ENCODE measurements at places on chromosomes 6 and 20.

DNA sequence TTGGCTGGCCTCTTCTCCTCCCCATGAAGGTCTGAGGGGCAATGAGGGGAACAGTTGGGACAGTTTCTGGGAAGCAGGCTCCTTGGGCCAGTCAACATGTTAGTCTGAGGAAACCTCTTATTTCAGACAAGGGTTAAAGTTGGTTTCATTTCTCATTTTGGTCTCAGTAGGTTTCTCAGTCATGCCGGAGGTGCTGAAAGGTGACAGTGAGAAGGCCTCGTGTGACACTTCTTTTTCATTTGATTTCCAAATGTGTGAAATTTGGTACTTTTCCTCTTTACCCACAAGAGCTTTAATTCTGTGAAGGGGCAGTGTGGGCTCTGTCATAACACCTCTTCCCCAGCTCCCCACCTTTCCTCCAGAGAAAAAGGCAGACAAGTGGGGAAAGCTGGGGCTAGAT, 7.5 kb upstream of the GLP1R start:
- no peak for DNase-seq

DNA sequence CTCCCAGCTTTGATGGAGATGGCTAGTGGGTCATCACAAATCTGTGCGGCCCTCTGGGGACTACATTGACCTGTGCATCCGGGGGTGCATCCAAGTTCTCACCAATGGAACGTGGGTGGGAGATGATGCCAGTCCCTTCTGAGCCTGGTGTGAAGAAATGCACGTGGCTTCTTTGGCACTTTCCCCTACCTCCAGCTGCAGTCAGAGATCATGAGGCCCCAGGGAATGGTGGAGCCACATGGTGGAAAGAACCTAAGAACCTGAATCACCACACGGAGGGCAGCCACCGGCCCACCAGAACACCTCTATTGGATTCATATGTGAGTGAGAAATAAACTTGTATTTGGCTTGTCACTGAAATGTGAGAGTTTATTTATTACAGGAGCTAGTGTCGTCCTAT, 9.9 kb upstream of the CDKN1A start:
- DNase-seq = no peak

DNA sequence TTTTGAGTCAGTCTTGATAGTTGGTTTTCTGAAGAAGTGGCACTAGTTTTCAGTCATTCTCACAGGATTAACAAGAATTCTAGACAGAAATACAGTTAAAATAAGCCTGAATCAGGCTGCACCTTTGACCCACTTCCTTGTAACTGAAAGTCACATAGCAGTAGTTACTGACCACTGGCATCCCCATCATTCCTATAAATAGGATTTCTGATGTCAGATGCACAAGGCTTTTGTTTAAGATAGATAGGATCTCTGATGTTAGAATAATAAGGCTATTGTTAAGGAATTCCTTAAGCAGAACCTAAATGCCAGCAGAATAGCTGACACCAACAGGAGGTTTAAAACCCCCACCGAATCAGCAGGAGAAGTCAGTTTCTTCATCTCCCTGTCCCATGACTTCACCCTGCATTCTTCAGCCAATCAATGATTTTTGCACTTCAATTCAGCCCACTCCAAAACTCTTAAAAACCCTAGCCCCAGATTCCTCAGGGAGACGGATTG, 30.6 kb upstream of the ZBTB24 start:
- DNase-seq = no peak

DNA sequence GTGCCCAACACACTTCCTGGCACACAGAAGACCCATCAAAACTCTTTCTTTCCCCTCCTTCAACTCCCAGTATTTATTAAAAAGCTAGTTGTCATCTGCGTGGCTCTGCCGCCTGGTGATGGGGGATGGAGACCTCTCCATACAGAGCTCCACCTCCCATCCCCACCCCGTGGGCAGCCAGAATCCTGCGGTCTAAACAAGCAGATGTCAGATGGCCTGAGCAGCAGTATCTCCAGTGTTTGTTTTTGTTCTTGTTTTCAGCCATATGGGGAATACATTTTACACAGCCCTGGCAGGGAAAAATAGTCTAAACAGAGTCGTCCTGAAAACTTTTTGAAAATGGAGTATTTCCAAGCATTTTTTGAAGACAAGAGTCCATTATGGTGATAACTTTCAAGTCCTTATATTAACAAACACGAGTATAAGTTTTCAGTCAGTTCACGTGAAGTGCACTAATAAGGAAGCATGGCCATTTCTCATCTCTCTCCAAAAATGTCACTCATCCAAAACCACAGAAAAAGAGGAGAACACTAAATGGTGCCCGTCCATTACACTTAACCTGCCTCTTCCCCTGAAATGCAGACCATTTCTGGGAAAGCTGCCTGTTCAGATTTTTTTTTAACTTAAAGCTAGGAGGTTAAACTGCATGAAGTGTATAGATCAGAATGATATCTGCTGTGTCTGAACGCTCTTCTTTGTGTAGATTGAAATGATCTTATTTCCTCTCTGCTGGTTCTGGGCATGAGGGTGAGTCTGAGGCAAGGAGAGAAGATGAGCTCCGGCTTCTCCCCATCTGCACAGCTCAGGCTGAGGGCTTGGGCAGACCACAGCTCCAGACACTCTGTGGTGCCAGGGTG, 91.0 kb downstream of the TCP11 start:
- no peak for DNase-seq

DNA sequence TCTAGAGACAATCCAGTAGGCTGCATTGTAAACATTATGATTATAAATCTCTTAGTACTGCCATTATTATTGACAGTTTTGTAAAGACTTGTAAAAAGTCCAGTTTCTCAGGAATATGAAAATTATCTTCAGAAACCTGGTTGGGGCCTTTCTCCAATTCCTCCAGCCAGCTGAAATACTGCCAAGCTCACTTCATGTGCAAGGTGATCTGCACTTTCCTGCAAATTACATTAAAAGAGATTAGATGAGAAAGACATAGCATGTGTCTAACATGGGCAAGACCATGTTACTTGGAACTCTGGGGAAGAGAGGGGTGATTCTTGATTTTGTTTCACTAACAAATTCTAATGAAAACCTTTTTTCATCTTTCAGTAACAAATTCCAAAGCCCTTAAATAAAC, 24.0 kb downstream of the PGM3 start:
- DNase-seq = no peak

DNA sequence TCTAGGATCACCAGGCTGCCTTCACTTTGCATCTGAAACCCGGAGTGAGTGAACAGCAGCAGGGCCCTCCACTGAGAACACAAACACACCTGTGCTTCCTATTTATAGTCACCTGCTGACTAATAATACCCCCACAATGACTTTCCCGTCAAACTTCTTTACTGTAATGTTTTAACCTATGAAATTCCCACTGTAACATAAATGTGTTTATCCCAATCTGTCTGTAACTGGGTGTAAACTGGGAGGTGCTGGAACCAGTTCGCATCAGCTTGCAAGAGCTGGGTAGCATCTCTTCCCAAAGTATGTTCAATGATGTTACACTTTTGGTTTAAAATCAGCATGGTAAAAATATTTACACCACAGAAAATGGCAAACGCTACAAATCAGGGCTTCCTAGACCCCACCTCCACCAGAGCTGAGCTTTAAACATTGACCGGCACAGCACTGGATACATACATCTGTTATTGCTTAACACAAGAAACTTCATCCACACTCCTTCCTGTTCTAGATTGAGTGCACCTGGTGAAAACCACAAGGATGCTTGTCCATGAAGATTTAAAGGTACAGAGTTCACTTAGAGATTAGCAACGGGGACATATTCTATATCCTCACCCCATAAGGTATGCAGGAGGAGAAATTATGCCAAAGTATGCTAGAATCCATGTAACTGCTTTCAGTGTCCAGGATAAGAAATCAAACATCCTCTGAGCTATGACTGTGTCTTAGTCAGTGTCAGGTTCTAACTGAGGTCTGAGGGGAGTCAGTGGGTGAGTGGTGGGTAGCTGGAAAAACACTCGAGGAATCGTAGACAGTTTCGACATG, 79.0 kb downstream of the ALDH8A1 start:
- DNase-seq = no peak

GRCh38 chr6:88953550-88954386, 9.7 kb downstream of the RNGTT start:
- DNase-seq = no peak

DNA sequence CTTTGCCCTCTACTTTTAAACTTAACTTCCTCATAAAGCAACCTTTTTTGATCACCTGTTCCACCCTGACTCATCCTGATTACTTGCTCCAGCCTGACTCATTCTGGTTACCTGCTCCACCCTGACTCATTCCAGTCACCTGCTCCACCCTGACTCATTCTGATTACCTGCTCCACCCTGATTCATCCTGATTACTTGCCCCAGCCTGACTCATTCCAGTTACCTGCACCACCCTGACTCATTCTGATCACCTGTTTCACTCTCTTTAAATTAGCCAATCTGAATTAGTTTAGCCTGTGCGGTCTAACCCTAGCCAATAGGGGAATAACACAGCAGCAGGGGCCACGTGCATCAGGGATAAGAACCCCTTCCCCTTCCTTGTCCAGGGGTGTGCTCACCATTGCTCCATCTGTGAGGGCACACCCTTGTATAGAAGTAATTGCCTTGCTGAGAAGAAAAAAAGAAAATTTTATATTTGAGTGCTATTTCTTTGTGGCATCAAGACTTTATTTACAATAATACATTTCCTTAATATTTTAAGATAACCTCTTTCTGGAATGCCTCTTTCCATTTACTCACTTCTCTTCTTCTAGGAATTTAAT, 17.9 kb downstream of the HLA-G start:
- DNase-seq = no peak

GRCh38 chr20:11168026-11168425, 494.2 kb upstream of the JAG1 start:
- DNase-seq = no peak

DNA sequence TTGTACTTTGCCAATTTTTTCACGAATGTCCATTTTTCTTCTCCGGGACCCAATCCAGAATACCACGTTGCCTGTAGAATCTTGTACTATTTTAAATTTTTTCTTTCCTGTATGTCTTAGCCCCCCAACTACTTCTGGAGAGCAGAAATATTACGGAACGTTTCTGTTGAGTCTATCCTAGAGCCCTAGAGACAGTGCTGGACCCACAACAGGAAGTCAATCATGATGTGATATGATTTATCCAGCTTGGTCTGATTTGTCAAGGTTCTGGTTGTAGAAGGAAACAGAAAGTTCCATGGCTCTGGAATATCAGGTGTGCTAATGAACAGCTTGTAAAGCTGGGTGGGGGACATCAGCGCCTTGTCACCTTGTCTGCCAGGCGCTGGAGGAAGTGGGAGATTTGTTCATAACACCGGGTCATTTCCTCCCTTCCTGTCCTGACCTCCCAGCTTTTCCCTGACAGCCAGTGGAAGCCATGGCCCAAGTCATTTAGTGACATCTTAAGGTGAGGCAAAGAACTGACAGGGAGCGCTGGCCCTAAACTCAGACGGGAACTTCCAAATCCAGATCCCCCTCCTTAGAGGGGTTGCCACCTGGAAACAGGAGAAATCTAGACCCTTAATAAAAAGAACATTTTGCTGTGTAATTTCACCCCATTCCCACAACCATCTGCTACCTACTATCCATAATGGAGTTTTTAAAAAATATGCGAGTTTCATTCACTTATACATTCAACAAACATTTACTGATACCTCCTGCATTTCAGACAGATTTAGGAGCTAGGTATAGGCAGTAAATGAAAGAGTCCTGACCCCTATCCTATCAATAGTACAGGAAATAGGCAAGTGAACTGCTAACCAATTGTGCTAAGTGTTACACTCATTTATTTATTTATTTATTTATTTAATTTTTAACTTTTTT, 130.5 kb downstream of the ZFP64 start:
- DNase-seq = no peak

DNA sequence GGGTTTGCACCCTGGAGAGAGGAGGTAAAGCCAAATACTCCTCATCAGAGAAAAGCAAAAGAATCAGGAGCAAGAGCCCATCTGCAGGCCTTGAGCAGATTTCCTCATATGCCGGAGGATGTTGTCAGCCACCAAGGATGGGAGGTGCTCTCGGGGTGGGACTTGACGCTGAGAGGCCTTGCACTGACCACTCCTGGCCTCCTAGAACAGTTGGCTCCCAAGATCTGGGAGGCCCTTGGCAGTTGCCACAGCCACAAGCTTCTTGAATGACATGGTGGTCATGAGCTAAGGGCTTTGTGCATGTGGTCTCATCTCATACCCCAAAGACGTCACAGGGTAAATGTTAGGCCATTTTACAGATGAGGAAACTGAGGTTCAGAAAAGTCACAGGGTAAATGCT, 75.2 kb upstream of the PMEPA1 start:
- DNase-seq = no peak

- no peak for DNase-seq
Observed at GRCh38 chr20:46046588-46047310, 17.7 kb downstream of the SLC12A5 start.

GRCh38 chr6:14953836-14954235, 292.0 kb upstream of the JARID2 start:
- no peak for DNase-seq

GRCh38 chr20:38249536-38250310, 10.8 kb downstream of the KIAA1755 start:
- DNase-seq = no peak

GRCh38 chr6:112116221-112116620, 28.8 kb downstream of the FAM229B start:
- DNase-seq = no peak

DNA sequence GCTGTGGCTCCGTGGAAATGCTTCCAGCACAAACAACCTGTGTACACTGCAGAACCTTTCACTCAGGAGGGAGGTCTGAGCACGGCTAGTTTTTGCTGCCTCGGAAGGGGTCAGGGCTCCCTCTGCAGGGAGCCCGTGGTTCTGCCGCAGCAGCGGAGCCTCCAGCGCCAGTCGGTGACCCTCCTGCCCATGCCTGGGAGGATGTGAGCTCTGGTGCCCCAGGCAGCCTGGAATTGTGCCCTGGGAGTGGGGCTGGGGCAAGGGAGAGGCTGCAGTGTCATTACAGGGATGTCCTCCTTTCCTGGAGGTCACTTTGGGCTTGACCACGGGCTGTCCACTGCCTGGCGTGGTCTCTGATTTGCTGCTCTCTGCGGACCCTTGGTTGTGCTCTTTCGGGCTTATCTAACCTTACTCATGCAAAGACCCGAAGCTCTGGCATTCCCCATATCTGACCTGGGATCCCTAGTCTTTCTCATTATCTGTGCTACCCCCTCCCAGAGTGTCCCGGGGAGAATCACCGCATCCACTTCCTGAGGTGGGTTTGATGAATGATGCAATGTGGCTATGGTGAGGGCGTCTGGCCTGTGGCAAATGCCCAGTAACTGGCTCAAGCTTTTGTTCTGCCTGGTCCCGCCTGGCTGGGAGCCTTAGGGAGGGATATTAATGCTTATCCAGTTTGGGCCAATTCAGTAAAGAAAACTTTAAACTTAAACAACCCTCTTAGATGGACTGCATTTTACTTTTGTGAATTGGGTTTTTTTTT, 59.6 kb upstream of the TAGAP start:
- peak; percentile 88 for DNase-seq

- no peak for DNase-seq
Observed at GRCh38 chr20:475463-476357, 13.4 kb upstream of the TBC1D20 start.

- no peak for DNase-seq
Observed at GRCh38 chr6:7445101-7445500, 55.5 kb downstream of the RIOK1 start.

DNA sequence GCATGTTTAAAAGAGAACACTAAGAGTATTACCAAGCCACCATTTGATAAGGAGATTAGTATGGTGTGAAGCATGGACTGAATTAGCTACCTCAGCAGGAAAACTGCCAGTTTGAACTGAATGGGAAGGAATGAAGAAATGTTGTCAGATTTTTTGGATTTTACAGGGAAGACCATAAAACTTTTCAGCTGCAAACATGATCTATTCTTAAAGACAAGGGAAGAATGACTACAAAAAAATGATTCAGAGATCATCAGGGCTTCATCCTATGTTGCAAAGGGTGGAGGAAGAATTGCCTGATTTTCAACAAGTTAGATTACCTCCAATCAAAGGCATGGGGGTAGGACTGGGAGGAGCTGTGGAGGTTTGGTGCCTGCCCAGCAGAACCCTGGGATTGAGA, 49.3 kb upstream of the MTRF1L start:
- no peak for DNase-seq
